ENCODE measurements at places on chromosomes 13 and 19.

DNA sequence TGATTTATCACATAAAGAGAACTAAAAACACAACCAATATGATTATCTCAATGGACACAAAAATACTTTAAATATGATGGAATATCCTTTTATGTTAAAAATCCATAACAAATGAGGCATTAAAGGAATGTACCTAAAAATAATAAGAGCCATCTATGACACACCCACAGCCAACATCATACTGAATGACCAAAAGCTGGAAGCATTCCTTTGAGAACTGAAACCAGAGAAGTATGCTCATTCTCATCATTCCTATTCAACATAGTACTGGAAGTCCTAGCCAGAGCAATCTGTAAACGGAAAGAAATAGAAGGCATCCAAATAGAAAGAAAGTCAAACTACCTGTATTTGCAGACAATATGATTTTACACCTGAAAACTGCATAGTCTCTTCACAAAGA is 671.0 kb downstream of the SLITRK1 start:
- DNase-seq, result no peak

GRCh38 chr13:28526876-28527275 is 31.9 kb upstream of the FLT1 start:
- DNase-seq, result no peak

GRCh38 chr19:29446361-29446760 is 79.4 kb upstream of the VSTM2B start:
- DNase-seq, result no peak

- DNase-seq, result peak; percentile 37
These were observed 37.1 kb upstream of the RNF113B start for GRCh38 chr13:98214008-98214643.

GRCh38 chr13:94656176-94656575 is 54.5 kb downstream of the GPR180 start:
- DNase-seq, result no peak
